ENCODE measurements at places on chromosomes 11 and 22.

DNA sequence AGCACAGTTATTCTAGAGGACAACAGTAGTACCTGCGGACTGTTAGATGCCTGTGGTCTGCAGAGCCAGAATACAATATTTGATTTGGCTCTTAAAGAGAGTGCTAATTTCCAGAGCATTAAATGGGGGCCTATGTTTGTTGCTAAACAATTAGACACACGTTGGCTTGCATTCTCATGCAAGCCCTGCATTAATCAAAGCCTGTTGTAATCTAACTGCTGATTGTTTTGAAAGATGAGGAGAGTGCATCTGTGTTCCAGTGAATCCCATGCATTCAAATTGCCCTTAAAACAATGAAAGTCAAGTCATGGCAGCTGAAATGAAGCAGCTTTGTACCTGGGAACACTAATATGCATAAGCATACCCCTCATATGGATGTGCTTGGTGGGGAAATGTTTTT lies 419.4 kb downstream of the DYNC2H1 start:
- DNase-seq, result no peak

GRCh38 chr11:61752925-61753521 lies 587 bp downstream of the MYRF start:
- DNase-seq, result no peak

DNA sequence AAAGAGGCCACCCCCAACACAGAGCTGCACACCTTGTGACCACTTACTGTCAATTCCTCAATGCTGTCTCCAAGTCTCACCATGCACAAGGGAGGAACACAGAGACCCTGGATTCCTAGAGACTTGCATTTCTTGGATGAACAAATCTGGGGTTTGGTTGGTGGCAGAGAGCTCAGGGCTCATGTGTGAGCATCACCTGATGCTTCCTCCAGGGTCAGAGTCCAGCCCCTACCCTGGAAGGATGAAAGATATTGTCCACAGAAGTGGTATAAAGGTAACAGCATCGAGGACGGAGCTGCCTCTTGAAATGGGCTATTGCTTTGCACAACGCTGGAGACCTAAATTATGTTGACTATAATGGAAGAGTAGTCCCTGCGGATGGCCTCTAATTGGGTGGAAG lies 36.0 kb downstream of the GGTLC2 start:
- DNase-seq, result no peak

DNA sequence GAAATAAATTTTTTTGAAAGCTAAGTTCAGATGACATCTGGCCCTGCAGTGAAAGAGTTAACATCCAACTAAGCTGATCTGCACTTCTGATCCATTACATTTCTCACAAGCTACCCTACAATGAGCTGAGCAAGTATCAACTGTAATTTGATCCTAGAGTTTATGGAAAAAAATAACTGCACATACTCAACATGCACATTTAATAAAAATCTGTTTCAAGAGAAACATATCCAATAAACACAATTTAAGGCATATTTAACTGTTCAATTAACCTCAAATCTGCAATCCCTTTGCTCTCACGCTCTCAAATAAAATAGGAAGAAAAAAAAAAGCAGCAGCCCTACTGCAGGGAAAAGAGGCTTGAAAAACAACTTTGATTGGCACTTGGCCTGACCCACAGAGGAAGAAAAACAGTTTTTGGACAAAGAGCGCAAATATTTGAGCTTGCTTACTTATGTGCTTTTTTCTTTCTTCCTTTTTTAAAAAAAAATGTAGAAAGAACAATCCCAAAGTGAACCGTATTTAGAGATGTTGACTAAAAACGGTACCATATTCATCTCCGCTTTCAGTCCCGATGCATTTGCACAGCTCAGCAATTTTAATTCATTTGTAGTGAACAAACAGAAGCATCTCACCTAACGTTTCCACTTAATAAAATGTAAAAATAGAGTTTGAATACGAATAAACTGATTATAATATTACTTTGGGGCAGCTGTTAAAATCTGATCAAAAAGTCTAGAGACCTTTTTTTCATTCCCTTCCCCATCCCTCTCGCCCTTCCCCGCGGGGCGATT lies 1.6 kb downstream of the SESN3 start:
- DNase-seq, result no peak

- DNase-seq, result no peak
These were observed 25.9 kb downstream of the PIWIL4 start for GRCh38 chr11:94593030-94593429.

DNA sequence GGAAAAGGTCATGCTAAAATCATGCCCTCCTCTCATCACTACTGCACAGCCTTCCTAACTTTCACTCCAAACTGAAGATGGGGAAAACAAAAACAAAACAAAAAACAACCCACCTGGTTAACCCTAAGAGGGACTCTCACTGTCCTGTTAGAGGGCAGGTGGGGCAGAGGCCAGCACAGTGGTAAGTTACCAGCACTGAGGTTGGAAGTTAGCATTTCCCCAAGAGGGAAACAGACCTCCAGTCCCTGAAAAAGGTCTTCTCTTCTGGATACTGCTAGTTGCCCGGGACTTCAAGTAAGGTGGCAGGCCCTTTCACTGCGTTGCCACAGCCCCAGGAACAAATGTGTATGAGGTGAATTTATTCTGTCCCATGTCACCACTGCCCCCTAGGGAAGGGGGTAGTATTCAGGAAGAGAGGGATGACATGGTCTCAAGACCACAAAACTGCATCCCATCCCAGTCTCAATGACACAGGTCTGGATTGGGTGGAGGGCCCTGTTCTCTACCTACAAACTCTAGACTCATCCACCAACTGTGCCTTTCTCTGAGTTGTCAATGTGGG lies 792 bp upstream of the ADAMTS8 start:
- DNase-seq, result no peak

GRCh38 chr11:37504060-37504611 lies 906.1 kb upstream of the RAG2 start:
- no peak for DNase-seq

GRCh38 chr11:111310723-111311122 lies 12.4 kb downstream of the POU2AF3 start:
- no peak for DNase-seq

- no peak for DNase-seq
These were observed 56.0 kb downstream of the JAM3 start for GRCh38 chr11:134124660-134125451.

DNA sequence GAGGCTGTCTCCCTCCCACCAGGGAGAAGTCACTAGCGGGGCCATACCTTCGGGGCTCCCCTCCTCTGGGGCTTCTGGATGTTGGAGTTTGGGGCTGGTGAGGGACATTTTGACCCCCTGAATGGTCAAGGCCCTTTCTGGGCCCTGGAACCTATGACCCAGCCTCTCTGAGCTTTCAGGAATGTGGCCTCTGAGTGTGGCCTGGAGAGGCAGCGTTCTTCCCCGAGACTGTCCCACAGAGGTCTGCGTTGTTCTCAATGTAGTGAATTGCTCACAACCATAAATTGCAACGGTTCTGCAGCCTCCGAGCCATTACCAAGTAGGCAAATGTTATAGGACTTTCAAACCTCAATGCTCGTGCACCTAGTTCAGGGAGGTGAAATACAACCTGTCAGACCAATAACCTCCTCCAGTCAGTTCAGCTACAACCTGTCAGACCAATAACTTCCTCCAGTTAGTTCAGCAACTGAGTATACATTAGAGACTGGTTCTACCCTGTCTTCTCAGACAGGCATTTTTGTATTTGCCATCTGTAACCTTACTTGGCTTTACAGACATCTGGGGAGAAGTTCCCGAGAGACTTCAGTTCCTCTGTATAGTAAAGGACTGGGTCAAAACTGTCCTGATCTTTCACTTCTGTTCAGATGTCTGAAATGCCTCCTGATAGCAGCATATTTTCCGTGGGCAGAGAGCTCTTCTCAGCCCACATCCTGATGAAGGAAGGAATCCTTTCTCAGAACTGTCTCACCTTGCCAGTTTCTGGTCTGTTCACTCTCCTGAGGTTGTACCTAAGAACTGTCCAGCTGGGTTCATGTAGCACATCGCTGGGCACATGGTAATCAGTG lies 34.2 kb downstream of the MICAL2 start:
- no peak for DNase-seq

DNA sequence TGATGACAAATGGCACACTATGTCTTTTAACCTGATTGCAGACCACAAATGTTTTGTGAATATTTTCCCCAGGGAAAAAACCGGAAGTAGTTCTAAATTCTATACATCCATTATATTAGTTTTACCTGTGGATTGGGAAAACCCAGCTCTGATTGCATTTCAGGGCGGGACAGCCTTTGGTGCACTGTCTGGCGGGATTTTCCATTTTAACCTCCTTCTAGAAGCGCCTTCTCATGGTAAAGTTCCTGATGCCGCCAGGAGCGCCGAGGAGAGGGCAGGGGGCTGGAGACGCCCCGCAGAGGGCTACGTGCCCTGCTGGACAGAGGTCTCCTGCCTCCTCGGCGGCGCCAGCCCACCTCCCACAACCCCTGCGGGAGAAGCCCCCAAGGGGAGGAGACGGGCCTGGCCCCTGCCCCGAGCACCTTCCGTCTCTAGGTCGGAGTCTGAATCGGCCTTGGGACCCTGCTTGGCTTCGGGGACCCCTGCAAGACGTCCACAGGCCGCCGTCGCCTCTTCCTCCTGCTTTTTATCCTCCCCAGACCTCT lies 1.2 kb upstream of the P2RX6 start:
- no peak for DNase-seq

DNA sequence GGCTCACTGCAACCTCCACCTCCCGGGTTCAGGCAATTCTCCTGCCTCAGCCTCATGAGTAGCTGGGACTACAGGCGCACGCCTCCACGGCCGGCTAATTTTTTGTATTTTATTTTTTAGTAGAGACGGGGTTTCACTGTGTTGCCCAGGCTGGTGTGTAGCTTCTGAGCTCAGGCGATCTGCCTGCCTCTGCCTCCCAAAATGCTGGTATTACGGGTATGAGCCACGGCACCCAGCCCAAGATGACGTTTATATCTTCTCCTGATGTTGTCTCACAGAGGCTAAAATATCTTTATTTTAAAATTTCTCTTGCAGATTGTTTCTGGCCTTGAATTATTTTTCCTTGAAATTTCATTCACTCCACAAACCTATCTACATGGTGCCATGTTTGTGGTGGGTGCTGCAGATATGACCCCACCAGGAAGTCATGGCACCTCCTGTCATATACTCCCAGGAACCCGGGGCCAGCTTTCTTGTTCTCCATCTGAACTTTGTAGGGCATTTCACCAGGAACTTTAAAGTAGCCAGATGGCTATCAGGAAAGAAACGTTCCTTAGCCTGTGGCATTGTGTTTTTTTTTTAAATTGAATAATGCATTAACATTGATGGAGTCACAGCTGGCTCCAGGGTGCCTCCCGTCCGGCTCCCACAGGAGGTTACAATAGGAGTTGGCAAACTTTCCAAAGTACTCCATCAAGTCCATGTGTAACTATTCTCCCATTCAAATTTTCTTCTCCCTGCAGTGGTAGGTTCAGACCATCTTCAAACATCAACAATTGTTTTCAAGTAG lies 42.0 kb upstream of the LIPT2 start:
- DNase-seq, result no peak

GRCh38 chr11:47468598-47469214 lies 19.8 kb upstream of the RAPSN start:
- DNase-seq, result no peak

DNA sequence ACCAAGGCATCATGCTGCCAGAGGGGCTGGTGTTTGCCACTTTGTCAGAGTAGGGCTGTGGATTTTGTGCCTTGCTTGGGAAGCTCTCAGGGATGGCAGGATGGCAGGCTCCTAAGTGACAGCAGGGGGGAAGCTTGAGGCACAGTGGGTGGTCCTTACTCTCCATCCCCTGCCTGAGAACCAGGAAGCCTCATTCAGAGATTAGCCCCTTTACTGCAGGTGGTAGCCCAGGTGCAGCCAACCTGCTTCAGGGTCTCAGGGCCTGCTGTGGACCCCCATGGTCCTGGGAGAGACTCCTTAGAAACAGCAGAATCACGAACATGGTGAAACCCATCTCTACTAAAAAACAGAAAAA lies 8.9 kb upstream of the ST3GAL4 start:
- no peak for DNase-seq

- no peak for DNase-seq
These were observed 13.9 kb downstream of the MYBPC3 start for GRCh38 chr11:47338396-47339241.

DNA sequence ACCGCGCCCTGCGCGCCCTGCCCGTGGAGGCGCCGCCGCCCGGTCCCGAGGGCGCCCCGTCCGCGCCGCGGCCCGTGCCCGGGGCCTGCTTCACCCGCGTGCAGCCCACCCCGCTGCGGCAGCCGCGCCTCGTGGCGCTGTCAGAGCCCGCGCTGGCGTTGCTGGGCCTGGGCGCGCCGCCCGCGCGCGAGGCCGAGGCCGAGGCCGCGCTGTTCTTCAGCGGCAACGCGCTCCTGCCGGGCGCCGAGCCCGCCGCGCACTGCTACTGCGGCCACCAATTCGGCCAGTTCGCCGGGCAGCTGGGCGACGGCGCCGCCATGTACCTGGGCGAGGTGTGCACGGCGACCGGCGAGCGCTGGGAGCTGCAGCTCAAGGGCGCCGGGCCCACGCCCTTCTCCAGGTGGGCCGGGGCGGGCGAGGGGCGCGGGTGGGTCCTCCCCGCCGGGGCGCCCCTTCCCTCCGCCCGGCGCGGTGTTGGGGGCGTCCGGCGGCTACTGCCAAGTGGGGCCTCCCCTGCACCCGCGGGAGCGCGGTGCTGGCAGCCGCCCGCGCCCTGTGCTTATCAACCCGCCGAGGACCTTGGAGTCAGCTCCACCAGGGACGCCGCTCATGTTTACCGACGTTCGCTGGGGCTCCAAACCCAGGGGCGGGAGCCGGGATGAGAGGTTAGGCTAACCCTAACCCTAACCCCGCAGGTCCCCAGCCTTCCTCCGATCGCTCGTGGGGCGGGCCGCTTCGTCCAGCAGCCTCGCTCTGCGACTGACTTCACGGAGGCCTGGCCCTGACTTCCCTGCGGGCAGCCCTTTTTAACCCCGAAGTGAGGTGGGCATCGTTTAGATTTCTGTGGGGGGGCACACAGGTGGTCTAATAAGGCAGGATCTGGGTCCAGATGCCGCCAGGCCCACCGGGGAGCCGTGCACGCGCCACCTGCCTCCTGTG lies 649 bp downstream of the SELENOO start:
- DNase-seq, result no peak

GRCh38 chr11:33935461-33936456 lies 43.9 kb upstream of the LMO2 start:
- no peak for DNase-seq

- no peak for DNase-seq
These were observed 9.9 kb upstream of the KCNJ5 start for GRCh38 chr11:128881221-128881620.

DNA sequence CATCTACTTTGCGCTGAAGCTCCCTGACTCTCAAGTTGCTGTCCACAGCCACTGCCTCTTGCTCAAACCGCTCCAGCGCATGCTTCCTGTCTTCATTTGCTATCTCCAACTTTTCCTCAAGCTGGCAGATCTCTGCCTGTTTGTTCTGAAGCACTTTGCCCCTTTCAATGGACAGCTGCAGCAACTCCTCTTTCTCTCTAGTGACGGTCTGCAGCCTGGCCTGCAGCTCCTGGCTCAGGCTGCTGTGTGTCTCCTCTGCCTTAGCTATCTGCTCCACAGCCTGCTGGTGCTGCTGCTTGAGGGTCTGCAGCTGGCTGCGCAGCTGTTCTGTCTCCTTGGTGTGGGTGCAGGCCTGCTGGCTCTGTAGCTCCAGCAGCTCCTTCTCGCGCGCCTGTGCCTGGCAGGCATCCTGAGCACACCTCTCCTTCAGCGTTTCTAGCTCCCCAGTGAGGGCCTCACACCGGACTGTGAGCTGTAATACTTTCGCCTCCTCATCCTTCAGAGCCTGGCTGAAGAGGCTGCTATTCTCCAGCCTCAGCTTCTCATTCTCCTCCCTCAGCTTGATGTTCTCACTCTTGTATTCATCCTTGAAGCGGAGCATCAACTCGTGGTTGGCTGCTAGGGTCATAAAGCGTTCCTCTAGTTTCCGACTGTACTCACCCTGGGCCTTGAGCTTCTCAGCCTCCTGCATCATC lies 723 bp downstream of the CCDC89 start:
- no peak for DNase-seq

GRCh38 chr11:9703280-9703679 lies 39.4 kb downstream of the SWAP70 start:
- no peak for DNase-seq

Data from GF-D8 (cell line).